ENCODE measurements at places on chromosomes 1 and 21. TPM values are rescaled to one million over a fixed set of nuclear protein-coding genes. Genes with fewer than 3 reads are reported as not detected.

DNA sequence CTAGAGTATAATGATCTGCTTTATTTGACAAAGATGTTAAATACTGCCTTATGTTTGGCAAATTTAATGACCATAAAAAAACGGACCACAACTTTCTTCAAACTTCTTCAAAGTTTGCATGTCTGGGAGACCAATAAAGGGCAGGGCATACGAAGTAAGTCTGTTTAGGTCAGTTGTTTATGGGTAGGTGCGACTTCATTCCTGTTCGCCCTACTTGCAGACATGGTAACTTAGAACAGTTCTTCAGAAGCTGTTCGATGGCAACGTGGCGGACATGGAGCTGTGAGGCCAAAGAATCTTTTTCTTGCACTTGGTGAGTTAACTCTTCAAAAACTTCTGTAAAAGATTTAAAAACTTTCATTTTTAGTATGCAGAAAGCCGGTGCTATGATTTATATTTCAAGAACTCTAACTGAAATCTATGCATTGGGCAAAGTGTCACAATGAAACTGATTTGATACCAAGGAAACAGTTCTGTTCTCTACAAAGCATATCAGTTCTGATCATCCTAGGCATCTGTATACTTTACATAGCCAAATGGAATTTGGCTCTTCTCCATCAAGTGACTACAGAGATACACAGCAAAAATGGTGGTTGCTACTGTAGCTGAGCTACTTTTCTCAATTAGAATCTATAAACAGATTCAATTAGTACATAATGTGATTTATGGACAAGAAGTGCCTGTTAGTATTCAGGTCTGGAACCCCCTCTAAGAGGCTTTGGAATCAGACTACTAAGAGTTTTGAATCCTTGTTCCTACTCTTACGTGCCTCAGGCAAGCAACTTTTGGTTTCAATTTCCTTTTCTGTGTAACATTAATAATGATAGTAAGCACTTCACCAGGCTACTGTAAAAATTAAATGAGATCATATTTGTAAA is 25.7 kb downstream of the C21orf91 start:
- peak; percentile 66 for DNase-seq

DNA sequence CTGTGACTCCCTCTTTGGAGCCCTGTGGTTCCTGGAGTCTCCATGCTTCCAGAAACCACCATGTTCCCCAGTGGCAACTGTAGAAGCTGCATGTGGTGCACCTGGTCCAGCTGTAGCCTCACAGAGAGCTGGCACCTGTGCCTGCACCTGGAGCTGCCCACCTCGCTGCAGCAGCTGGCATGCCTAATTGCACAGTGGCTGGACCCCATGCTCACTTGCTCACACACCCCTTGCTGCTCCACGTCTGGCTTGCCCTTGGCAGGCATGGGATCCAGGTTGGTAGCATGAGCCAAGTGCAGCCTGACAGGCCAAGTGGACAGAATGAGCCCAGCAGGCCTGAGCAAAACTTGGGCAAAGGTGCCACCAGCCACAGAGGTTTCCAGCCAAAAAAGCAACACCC is 680.1 kb downstream of the MATN1 start:
- DNase-seq = no peak

- DNase-seq = no peak
Observed at GRCh38 chr1:6111991-6112689, 66.5 kb downstream of the KCNAB2 start.

DNA sequence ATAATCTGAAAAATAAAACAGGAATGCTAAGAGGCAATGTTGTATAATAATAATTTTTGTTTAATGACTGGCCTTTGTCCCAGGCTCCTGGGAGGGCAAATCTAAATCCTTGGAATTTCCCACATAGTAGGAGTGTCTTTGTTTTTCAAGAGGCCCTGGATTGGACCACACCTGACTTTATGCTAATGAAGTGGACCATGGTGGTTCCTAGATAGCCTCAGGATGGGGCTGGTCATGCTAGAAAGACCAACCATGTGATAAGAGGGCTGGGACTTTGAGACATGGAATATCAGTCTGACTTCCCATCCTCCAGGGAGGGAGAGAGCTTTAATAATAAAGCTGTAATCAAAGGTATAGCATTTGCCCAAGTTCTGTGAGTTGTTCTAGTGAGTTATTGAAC is 138.2 kb upstream of the RAB4A start:
- no peak for DNase-seq

- DNase-seq = no peak
Observed at GRCh38 chr1:35470977-35471613, 86.1 kb downstream of the KIAA0319L start.

DNA sequence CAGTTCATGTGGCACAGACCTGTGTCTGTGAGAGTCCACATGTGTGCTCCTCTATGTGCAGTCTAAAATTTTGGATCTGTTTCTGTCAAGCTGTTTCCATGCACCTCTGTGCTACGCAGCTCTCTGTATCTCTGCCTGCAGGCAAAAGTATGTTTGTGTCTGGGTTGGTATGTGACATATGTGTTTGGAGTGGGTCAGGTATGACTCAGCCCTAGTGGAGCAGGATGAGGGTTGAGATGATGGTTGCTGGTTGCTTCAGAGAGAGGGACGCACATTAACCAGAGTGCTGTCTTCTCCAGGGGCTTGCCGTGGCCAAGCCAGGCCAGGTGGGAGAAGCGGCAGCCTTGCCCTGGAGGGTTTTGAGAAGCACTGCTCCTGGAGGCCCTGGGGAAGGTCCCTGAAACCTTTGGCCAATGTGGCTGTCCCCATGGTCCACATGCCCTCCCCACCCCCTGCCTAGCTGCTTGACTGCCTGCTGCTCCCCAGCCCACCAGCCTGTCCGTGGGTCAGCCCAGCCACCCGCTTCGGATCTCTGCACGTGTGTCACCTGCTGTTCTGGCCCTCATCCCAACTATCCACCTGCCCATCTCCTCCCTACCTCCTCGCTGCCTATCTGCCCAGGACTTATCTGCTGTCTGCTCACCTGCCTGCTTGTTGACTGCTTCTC is 4.1 kb upstream of the EVA1B start:
- DNase-seq = no peak

- DNase-seq = no peak
Observed at GRCh38 chr21:14064296-14064645, 146.5 kb downstream of the LIPI start.

DNA sequence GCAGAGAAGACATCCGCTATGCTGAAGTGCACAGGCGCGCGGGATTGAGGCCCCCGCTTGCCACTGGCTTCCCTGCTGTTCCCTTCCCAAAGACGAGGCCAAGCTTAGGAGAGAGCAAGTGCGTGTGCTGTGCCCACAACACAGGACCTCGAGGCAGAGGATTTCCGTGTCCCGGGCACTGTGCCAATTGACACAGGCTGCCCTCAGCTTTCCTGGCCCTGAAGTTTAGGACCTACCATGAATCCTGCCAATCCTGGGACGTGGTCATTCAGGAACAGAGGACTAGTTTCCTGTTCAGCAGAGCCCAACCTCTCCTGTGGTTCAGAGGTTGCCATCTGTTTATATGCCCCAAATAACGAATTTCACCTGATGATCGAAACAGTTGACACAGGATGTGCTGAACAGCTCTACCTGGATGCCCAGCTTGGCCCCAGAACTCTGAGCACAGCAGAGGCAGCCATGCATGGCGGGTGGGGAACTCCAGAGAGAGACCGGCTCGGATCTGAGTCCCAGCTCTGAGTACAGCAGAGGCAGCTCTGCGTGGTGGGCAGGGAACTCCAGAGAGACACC is 22.0 kb downstream of the SLC37A1 start:
- DNase-seq = no peak

DNA sequence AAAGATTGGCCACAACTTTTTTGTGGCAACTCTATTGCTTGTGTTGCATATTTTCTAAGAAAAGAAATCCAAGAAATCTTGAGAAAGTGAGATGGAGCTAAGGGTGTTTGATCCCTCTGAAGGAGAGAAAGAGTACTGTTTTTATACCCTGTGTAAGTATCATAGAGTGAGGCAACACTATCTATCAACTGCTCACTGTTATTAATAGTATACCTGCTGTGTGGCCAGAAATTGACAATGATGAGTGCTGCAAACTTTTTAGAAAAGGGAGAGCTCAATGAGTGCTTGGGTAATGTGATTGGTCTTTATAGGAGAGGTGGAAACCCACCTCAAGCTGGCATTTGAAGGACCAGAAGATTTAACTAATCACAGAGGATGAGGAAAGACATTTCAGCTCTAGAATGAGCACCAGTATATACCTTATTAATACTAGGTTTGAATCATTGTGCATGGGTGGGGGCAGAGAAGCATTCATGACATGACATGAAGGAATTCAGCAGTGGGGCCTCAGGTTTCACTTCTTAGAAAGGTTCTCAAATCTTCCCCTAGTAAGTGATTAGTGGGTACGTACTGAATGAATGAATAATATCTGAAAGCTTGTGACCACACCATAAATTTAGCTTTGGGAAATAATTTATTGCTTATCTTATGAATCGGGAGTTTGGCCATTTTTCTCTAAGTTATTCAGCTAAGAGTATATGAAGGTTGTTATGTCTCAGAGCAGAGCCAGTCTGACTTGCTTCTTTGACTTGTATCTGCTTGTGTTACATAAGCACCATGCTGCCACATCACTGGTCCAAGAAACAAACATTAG is 169.2 kb upstream of the SGIP1 start:
- no peak for DNase-seq

GRCh38 chr1:234624724-234625117 is 14.7 kb upstream of the IRF2BP2 start:
- DNase-seq = no peak

GRCh38 chr1:114458237-114458777 is 52.7 kb downstream of the TRIM33 start:
- no peak for DNase-seq

DNA sequence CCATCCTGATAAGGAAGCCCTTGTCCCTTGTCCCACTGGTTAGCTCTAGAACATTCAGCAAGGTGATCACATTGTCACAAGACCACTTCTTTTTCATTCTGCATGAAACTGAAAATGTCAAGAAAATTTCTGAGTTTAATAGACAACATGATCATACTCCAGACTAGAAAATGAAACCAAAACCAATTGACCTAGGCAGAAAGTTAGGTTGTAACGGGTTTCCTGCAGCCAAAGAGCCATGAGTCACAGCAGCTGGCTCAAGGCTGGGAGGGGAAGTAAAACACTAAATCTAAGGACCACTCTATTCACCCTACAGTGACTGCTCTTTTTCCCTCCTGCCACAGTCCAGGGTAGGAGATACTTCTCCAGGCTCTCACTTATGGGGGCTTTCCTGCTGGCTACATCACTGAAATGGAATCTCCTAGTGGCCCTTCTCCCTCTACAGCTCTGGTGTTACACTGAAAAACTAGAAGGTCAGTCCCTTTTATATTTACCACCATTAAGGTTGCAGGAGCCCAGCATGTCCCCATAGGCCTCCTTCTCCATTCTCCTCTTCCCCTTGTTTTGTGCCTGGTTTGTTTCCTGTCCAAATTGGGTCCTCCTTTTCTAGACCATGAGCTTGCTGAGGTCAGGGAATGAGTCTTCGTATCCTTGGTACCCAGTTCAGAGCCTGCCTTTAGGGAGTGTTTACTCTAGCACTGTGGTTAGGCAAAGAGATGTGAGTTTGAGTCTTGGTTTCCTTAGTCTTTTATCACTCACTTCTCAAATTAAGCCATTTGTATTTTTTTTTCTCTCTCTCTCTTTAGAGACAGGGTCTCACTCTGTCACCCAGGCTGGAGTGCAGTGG is 236.5 kb upstream of the JUN start:
- DNase-seq = peak; percentile 52

GRCh38 chr1:51981555-51981954 is 8.9 kb downstream of the RAB3B start:
- no peak for DNase-seq

DNA sequence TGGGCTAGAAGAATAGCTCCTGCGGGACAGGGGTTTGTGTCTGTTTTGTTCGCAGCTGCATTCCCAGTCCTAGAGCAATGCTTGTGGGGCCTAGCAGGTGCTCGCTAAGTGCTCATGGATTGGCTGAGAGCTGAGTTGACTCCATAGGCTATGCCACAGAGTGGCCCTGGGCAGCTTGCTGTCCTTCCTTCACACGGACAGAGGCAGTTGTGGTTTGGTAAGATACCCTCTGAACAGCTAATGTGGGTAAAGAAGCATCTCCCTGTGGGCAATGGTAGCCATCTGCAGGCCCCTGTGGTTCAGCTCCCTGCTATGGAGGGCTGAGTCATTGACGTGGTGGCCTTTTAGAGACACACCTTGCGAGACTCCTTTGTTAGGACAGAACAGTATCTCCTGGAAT is 23.5 kb upstream of the LBR start:
- no peak for DNase-seq

DNA sequence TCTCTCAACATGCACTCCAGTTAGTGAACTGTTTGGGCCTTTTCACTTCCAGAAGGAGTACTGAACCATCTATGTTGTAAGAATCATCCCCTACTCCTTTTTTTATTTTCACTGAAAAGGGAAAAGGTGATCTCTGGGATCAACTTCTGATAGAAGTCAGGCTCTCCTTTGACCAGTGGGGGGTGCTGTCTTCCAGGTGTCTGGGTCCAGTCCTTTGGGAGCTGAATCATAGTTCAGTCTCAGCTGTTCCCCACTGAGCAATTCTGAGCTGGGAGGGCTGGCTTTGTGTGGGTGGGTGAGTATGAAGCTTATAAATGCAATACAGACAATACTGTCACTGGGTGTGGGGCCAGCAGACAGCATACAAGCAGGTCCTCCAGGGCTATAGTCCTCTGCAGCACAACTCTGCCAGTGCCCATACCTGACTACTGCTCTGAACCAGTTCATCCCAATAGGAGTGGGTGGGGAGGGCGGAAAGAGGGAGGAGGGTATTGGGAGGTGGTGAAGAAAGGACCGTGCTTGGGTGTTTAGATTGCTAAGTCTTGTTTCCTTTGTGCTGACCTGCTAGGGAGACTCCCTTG is 12.5 kb upstream of the SARS1 start:
- peak; percentile 10 for DNase-seq

KRTAP13-2 gene
- not detected for total RNA-seq

GRCh38 chr1:89381618-89382017 is 17.8 kb downstream of the GBP6 start:
- no peak for DNase-seq

- no peak for DNase-seq
Observed at GRCh38 chr1:222068937-222069336, 327.0 kb upstream of the DUSP10 start.

GRCh38 chr1:119250299-119250698 is 109.8 kb upstream of the WARS2 start:
- DNase-seq = no peak

DNA sequence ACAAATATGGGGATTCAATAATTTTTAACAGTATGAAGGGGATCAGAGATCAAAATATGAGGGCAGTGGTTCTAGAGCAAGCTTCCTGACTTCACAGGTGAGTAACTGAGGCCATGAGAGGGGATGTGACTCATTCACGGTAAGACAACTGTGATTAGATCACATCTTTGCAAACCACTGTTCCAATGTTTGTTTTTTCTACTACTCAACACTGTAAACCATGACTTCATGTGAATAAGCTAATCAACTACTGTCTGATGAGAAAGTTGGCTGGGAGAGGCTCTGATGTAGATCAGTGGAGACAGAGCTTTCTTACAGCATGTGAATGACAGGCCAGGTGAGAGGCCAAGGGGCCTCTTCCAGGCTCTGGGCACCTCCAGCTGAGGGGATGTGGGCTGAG is 84.7 kb downstream of the BRINP2 start:
- no peak for DNase-seq

SPRR5 gene
- not detected for total RNA-seq

Data from CD4-positive, alpha-beta memory T cell (primary cell).